ENCODE measurements at places on chromosomes 3 and 15. TPM values are rescaled to one million over a fixed set of nuclear protein-coding genes. Genes with fewer than 3 reads are reported as not detected.

The CCDC80 gene
- total RNA-seq: 0.41 TPM

The ILDR1 gene
- total RNA-seq: 7.4 TPM

The SCAANT1 gene
- total RNA-seq: not detected

The XCR1 gene
- not detected for total RNA-seq

The SLC12A1 gene
- not detected for total RNA-seq

The ANKRD63 gene
- not detected for total RNA-seq
